ENCODE measurements at places on chromosomes 2 and 18.

DNA sequence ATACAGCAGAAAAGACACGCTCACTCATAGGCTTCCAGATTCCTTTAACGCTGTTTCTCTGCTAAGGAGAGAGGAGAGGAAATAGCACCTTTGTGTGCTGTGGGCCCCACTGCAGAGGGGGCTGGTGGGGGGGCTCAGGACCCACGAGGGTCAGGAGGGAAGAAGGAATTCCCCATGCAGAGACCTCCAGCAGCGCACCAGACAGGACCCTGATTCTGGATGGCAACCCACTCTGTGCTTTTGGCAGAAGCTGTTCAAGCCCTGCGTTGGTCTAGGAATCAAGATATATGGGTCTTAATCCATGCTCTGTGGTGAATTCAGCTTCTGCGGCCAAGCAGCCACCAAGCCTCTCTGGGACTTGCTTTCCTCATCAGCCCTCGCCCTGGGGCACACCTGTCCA is 31.0 kb downstream of the MYCN start:
- no peak for DNase-seq

GRCh38 chr2:236827997-236828396 is 257.7 kb upstream of the COPS8 start:
- DNase-seq, result no peak

GRCh38 chr2:15195813-15196212 is 365.3 kb downstream of the NBAS start:
- no peak for DNase-seq

GRCh38 chr18:21933931-21934765 is 193.6 kb downstream of the MIB1 start:
- no peak for DNase-seq

GRCh38 chr18:60987963-60988362 is 345.3 kb upstream of the CDH20 start:
- DNase-seq, result no peak

DNA sequence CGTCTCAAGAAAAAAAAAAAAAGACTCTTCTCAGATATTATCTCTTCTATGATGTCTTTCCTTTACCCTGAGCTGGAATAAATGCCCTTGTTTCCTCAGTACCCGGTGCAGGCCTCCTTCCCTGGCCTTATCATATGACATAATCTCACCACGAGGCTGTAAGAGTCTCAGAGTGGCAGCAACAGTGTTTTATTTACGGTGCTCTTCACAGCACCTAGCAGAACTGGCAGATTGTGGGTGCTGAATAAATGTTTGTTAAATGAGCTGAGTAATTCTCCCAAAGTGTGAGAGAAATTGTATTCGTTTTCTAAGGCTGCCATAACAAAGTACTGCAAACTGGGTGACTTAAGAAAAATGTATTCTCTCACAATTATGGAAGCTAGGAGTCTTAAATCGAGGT is 82.8 kb upstream of the CD28 start:
- no peak for DNase-seq

GRCh38 chr2:208280933-208281332 is 14.9 kb downstream of the PIKFYVE start:
- DNase-seq, result peak; percentile 22

GRCh38 chr2:118268268-118268667 is 180.0 kb downstream of the INSIG2 start:
- no peak for DNase-seq

DNA sequence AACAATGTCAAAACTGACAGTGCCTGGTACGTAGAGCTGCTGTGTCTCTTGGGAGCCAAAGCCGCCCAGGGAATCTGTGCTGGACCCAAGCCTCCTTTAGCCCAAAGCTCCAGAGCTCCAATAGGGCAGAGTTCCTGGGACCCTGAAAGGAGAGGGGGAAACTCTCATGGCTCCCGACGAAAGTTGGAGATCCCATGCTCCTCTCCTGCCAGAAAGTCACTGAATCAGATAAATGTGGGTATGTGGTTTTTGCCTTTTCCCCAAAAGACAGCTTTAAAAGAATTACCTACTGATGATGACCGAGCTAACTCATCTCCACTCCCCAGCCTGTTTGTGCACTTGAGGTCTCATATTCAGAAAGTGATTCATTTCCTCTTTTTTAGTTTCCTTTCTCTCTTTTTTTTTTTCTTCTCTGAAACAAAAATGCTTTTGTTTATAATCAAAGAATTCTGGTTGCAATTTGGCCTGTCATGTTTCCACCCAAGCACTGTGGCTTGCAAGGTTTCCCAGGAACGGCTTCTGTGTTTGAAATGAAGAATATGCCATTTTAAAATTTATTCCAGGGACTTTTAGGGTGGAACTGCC is 14.1 kb upstream of the PMAIP1 start:
- DNase-seq, result peak; percentile 76

DNA sequence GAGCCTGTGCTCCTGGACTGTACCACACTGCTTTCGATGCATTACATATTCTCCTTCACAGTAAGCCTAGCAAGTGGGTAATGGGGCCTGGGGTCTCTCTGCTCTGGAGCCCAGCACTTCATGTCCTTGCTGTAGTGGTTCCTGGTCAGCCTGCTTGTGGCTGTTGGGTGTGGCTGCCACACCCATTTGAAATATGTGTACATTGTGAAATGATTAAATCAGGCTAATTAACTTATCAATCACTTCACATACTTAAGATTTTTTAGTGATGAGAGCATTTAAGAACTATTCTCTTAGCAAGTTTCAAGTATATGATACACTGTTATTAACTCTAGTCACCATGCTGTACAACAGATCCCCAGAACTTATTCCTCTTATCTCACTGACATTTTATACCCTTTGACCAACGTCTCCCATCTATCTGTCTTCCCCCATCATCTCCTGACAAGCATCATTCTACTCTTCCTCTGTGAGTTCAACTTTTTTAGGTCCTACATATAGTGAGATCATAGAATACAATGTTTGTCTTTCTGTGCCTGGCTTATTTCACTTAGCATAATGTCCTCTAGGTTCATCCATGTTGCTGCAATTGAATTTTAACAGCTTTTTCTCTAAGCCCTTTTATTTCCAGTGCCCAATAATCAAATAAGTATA is 92.1 kb downstream of the LYPD6 start:
- peak; percentile 11 for DNase-seq

DNA sequence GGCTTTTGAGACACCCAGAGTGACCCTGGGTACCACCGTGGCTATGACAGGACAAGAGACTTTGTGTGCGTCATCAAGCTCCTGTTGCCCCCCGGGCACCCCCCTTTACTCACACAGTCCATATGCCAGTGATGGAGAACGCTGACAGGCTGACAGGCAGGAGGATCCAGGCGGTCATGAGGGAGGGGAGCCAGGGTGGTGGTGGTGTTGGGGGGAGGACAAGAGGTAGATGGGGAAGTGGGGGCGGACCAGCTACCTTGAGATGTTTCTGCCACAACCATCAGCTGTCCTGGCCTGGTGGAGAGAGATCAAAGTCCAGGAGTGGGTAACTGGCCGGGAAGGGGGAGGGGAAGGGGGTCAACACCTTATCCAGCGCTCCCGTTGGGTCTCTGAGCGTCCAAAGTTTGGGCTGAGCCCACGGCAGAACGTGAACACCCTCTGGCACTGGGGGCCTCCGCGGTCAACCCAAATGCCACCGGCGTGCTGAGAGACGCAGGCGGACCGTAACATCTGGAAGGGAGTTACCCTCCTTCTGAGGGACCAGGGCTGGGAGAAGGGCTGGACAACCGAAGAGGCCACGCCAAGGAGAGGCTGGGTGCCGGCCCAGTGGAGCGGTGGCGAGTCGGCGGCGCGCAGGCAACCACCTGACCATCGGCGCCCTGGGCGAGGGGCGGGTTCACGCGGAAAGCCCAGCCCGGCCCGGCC is 575 bp downstream of the TMEM150A start:
- peak; percentile 71 for DNase-seq

Measured in fibroblast of gingiva (primary cell).